PC-9 (cell line): ENCODE measurements at places on chromosomes 4 and X. TPM values are rescaled to one million over a fixed set of nuclear protein-coding genes. Genes with fewer than 3 reads are reported as not detected.

SSX1 gene
- total RNA-seq = not detected in 2 replicates

DNA sequence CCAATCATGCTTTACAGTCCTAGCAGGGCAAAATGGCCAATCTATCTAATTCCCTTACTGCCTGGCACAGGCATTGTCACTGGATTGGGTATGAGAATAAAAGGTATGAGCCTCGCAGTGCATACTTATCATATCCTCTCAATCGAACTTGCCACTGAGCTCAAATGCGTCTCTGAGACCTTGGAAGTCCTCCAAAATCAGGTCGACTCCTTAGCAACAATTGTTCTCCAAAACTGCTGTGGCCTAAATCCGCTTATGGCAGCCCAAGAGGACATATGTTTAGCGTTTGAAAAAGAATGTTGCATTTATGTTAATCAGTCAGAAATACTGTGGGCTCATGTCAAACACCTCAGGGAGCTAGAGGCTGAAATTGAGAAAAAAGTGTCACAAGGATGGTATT, 69.7 kb downstream of the SPIN4 start:
- no peak for DNase-seq
- no peaks in the 10 kb centered on the region for H3K27me3 ChIP-seq
- H3K36me3 ChIP-seq = no peaks in the 10 kb centered on the region

GRCh38 chrX:57643698-57644097, 36.4 kb downstream of the NLRP2B start:
- no peak overlapping the region for H3K27ac ChIP-seq
- H3K4me1 ChIP-seq = no peaks in the 10 kb centered on the region
- DNase-seq = no peak
- H3K27me3 ChIP-seq = no peaks in the 10 kb centered on the region
- no peaks in the 10 kb centered on the region for H3K36me3 ChIP-seq

GRCh38 chr4:37367901-37368300, 123.4 kb downstream of the NWD2 start:
- H3K27ac ChIP-seq = no peak overlapping the region
- no peaks in the 10 kb centered on the region for H3K4me1 ChIP-seq
- no peak overlapping the region for H3K4me3 ChIP-seq
- H3K27me3 ChIP-seq = no peaks in the 10 kb centered on the region
- DNase-seq = no peak

- H3K4me1 ChIP-seq = no peaks in the 10 kb centered on the region
- H3K27ac ChIP-seq = no peak within 1 kb of the TSS
- no peaks in the 10 kb centered on the region for H3K27me3 ChIP-seq
- DNase-seq = no peak
Measured at GRCh38 chr4:46993075-46994006, at the start of gene GABRA4. Gene GABRA4 (minus strand): TSS chr4:46993581. CDS start chr4:46993424, 157 bp downstream.

DNA sequence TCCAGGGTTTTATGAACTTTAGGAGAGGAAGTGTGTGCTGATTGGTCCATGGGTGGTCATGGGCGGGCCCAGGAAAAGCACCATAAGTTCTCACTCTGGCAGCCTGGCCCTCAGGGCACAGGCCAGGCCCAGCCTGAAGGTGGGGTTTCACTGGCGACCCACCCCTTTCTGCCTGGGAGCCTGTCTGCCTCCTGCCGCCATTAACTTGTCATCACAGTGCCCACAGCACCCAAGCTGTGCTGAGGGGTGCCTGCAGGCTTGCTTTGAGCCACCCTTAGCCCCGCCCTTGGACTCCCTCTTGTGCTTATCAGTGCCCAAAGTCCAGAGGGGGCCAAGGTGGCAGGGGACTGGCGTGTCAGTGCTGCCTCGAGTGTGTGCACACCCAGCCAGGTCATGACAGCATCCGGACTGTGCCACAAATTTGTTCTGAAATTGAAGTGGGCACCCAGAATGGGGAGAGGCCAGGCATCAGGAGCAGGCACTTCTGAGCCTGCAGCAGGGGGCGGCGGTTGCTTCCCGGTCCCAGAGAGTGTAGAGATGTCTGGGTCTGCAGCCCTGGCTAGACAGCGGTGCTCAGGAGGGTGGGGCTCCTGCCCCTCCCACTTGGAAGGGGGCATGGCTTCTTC, 455.6 kb downstream of the TMA16 start:
- H3K36me3 ChIP-seq = no peaks in the 10 kb centered on the region
- no peak for DNase-seq
- no peaks in the 10 kb centered on the region for H3K4me1 ChIP-seq
- no peak overlapping the region for H3K4me3 ChIP-seq

DNA sequence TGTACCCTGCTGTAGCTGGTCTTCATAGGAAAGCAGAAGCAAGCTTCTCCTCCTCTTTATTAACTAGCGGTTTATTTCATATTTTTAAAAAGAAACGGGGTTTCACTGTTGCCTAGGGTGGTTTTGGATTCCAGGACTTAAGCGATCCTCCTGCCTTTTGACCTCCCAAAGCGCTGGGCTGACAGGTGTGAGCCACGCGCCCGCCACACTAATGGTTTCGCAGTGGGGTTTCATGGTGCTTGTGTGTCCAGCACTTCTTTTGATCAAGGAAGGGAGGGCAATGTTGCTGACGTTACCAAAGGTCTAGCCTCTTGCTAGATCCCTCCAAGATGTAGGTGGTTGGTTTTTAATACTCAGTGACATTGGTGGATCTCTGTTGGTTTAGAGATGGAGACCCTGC, 1.4 kb downstream of the MAEA start:
- DNase-seq = no peak
- H3K36me3 ChIP-seq = no peaks in the 10 kb centered on the region
- H3K27ac ChIP-seq = peak overlapping the region; percentile 53; the same call in 1 of the 2 replicates
- peaks cover 27% of the 10 kb centered on the region for H3K4me1 ChIP-seq

- H3K4me1 ChIP-seq = no peaks in the 10 kb centered on the region
- DNase-seq = no peak
- no peaks in the 10 kb centered on the region for H3K27me3 ChIP-seq
Measured at GRCh38 chr4:79657379-79657778, 249.4 kb upstream of the GK2 start.

DNA sequence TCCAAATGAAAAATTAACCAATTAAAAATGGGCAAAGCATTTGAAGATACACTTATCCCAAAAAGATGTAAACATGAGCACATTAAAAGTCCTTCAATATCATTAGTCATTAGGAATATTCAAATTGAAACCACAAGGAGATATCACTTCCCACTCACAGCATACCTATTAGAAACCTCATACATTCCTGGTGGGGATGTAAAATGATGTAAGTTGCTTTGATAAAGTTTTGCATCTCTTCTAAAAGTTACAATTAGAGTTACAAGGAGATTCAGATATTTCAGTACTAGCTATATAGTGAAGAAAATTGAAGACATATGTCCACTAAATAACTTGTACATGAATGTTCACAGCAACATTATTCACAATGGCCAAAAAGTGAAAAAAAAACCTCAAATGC, 1109.3 kb upstream of the LCORL start:
- H3K4me1 ChIP-seq = no peaks in the 10 kb centered on the region
- no peaks in the 10 kb centered on the region for H3K36me3 ChIP-seq
- no peak overlapping the region for H3K27ac ChIP-seq
- no peak for DNase-seq
- H3K27me3 ChIP-seq = no peaks in the 10 kb centered on the region
